IPS-NIHi11 (cell line): ENCODE measurements at places on chromosomes 4 and X.

DNA sequence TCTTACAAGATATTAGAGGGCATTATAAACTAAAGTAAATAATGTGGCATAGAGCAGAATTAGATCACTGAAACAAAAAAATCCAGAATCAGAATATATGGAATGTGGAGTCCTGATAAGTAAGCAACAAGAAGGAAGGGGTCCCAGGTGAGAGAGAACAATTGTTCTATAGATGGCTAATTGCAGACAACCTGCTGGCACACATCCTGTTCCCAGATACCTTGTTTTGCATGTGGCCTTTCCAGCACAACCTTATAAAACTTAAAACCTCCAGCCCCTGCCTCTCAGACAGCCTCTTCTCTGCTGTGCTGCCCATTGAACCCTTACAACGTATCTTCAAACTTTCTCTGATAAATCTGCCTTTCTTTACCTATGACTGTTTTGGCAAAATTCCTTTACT lies 4.7 kb upstream of the ZNF674 start:
- DNase-seq, result no peak

- no peak for DNase-seq
These were observed 55.1 kb downstream of the PJA1 start for GRCh38 chrX:69110116-69110530.

DNA sequence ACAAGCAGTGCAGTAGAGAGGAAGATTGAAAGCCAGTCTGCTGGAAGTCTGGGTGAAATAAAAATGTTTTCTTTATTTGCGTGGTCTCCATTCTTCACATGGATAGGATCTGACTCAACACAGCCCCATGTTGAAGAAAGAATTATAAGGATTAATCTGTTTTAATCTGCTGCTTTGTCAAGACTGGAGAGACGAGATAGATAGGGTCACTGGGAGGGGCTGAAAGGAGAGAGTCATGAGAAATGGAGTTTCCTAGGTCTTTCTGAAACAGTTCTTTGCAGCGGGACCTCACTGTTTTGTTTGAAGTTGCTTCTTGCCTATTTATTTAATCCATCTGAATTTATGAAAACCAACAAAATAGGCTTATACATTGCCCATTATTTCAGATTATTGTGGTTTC lies 32.4 kb upstream of the RHOH start:
- no peak for DNase-seq

DNA sequence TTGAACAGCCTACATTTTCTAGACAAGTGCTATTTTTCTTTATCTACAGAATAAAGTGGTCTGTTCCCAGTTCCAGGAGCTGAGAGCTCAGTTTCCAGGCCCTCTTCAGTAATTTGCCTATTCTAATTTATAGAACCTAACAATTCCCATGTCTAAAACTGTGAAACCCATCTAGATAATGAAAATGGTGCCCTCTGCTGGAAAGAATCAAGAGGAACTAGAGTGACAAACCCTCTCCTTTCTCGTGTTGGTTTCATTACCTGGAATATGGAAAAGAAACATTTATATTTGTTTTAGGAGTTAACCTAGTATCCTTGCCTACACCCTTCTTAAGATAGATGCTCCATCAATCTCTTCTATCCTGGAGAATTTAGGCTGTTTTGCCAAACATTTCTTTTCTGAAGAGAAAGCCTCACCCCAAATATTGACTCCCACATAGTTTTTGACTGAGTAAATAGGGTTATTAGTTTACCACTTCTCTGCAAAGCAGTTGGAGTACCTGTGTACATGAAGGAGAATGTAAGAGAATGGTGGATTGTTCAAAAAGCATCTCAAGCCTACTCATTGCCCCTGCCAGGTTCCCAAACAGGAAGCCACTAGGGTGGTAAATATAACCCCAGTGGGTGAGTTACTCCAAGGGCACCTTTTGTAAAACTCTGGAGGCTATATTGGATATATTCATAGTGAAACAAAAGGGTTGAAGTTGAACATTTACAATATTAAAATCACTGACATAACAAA lies 121.6 kb downstream of the RASL11B start:
- DNase-seq, result peak; percentile 73

- DNase-seq, result no peak
These were observed 8.0 kb downstream of the PPARGC1A start for GRCh38 chr4:23881674-23882337.

DNA sequence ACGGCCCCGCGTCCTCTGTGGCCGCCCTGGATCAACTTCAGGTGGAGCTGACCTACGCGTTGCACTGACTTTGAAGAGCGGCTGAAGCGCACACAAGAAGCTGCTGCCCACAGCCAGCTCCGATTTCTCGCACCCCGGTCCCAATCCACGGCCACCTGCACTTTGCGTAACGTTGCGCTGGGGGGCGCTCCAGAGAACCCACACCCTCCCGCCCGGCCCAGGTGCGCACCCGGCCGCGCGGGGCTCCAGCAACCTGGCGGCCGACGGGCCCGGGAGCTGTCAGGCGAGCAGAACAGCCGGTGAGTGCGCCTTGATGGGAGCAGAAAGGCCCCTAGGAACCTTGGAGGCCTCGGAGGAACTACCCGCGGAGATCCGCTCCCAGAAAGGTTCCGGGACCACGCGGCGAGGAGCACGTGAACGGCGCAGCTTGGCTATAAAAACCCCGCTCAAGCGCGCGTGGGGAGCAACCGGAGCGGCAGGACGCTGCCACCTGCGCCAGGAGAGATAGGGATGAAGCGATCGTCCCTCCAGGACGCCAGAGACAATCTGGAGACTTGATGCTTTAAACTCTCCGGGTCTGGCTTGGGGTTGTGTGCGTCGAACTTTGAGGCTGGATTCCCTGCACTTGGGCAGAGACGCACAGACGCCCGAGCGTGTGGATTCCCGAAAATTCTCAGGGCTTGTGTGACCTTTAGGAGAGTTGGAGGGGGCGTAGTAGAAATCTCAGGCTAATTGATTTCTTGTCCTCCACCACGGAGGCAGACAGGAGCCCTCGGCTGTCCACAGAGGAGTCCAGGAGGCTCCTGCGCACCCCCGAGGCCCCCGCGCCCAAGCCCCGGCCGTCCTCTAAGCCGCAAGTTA lies 591 bp upstream of the NWD2 start:
- peak; percentile 80 for DNase-seq

- DNase-seq, result no peak
These were observed 9.3 kb upstream of the CPE start for GRCh38 chr4:165369522-165369921.

DNA sequence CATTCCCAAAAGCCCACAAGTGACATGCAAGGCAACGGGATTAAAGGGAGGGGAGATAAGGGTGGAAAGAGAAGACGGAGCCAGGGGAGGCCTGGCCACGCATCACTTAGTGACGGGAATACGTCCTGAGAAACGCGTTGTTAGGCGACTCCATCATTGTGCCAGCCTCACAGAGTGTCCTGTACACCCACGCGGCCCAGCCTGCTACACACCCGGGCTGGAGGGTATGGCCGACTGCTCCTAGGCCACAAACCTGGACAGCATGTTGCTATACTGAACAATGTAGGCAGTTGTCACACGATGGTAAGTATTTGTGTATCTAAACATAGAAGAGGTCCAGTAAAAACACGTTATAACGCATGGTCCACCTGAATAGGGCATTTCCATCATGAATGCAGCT lies 23.4 kb downstream of the NSG1 start:
- DNase-seq, result no peak
